ENCODE measurements at places on chromosomes 13 and 19. TPM values are rescaled to one million over a fixed set of nuclear protein-coding genes. Genes with fewer than 3 reads are reported as not detected.

DNA sequence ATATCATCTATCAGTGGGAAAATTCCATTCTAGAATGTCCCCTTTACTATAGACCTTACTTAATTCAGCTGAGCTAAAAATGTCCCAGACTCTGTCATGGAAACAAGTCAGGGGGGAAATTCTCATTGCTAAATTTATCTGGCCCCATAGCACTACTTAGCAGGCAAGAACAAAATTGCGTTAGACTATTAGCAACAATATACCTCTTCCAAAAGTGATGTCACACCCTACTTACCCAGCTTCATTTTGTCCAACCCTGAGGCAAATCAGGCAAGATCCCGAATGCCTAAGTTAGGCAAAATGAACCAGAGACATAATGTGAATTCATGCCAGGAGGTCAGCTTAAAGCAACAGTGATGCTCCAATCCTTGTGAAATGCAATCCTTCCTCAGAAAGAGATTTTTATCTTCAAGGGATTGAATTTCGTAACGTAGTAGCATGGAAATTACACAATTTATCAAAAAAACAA, 93.7 kb downstream of the FRY start:
- DNase-seq: no peak

- DNase-seq: peak; percentile 16
Observed at GRCh38 chr19:55579766-55580621, 654 bp downstream of the ZNF579 start.

The URAD gene
- not detected for total RNA-seq

- DNase-seq: no peak
Observed at GRCh38 chr13:70812481-70812880, 704.2 kb upstream of the KLHL1 start.

- no peak for DNase-seq
Observed at GRCh38 chr19:48991011-48991609, 2.0 kb downstream of the GYS1 start.

- no peak for DNase-seq
Observed at GRCh38 chr13:113915786-113916329, 52.0 kb upstream of the GAS6 start.

DNA sequence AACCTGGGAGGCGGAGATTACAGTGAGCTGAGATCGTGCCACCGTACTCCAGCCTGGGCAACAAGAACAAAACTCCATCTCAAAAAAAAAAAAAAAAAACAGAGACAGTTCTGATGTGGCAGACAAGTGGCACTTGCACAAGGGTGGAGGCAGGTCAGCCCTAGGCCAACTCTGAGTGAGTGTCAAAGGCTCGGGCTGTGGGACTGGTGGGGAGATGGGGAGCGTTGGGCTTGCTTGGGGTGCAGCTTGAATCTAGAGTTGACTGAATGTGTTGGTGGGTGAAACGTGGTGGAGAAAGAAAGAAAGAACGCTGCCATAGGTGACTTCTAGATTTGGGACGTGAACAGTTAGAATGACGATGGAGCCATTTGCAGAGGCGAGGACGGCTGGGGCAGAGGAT, 121.3 kb upstream of the SPACA7 start:
- DNase-seq: no peak

GRCh38 chr13:82802528-82802927, 1079.7 kb downstream of the SLITRK1 start:
- no peak for DNase-seq

The ZSCAN4 gene
- not detected for total RNA-seq

- DNase-seq: peak; percentile 91
Observed at GRCh38 chr19:4647676-4648644, 8.6 kb downstream of the TNFAIP8L1 start.

- DNase-seq: no peak
Observed at GRCh38 chr13:111398196-111398595, 77.8 kb downstream of the TEX29 start.
